Stimulated activated CD4-positive, alpha-beta T cell treated with anti-CD3 and anti-CD28 coated beads, TNF-alpha, amount 100 ng/mL, for 1 hour (primary cell): ENCODE measurements at places on chromosomes 2 and 18.

DNA sequence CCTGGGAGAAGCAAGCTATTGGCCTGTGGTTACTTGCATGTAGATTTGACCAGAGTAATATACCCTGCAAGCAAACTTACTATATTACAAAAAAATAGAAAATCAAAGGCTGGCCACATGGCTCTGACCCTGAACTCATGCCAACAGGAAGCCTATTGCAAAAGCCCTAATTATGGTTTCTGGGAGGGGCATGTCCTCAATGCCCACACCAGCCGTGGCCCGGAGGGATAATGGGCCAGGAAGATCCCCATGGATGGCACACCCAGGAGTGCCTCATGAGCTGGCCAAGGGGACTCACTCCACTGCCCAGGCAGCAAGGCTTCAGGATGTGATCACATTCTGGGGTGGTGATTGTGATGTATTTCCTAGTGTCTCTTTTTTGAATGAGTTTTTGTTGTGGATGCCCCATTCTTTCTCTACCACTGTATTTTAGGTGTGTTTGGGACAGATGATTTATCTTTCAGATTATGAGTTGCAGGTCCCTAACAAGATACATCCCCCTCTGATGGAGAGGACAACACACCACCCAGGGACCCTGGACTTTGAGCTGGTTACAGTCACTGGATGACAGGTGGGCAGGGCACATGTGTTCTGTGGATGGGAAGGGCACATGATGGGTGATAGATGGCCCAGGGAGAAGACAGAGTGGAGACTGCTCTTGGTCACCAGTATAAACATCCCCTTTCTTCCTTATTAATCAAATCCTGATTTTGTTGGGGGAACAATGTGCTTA is 18.7 kb upstream of the TFCP2L1 start:
- DNase-seq, result no peak

DNA sequence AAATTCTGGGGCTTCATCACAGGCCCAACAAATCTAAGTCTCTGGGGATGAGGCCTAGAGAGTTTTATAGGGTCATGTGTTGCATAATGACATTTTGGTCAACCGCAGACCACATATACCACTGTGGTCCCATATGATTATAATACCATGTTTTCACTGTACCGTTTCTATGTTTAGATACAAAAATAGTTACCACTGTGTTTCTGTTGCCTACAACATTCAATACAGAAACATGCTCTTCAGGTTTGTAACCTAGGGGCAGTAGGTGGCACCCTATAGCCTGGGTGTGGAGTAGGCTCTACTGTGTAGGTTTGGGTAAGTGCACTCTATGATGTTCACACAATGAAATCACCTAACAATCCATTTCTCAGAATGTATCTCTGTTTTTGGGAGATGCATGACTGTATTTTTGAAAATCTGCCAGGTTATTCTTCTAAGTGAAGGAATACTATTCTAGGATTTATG is 485.2 kb downstream of the PTPRM start:
- no peak for DNase-seq

- DNase-seq, result no peak
Measured at GRCh38 chr2:240419271-240419670, 16.2 kb upstream of the GPC1 start.

GRCh38 chr2:61993422-61994024 is 88.0 kb downstream of the COMMD1 start:
- DNase-seq, result no peak

DNA sequence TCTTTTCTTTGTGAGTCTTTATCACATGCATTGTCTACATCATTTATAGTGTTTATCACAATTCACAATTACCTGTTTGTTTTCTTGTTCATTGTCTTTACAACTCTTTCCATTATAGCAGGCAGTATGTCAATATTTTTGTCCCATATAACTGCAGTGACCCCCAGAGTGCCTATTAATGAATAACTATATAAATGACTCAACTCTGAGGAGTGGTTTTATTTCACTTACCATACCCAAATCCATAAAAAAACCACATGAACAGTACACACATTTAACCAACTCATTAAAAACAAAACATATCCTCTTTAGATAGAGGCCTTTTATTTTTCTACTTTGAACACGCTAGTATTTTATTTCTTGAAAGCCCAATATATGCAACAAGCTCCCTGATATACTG is 1419.1 kb upstream of the NXPH2 start:
- DNase-seq, result no peak

- DNase-seq, result no peak
Measured at GRCh38 chr2:204776781-204777559, 231.7 kb downstream of the PARD3B start.

- no peak for DNase-seq
Measured at GRCh38 chr2:189159273-189159672, 20.3 kb downstream of the COL5A2 start.

DNA sequence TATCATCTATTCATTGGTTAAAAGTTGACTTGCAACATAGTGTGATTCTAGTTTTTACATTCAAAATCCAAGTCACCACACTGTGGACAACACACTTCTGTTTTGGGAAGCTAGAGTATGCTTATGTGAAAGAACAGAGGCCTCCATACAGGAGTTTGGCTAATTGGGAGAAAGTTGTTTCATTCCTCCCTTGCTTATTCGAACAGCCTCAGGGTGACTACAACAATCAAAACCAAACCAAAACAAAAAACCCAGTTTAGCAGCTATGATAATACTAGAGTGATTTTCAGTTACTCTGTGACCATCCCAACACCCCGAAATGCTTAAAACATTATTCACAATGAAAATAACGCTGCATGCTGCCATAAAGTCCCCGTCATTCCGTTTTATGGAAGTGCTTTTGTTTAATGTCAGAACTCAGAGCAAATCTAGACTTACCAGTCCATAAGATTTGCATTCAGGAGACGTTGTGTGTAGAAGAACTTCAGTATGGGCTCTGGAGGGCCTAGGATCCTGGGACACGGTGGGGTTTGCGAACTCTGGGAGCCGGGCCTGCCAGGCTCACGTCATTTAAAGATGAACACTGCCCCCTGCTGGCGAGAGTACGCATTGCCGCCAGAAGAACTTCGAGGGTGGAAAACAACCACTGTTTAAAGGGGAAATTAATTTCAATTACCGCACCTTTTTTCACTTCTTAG is 111.4 kb downstream of the FTCDNL1 start:
- DNase-seq, result peak; percentile 25

- DNase-seq, result no peak
Measured at GRCh38 chr2:73107211-73107926, 5.4 kb downstream of the RAB11FIP5 start.

DNA sequence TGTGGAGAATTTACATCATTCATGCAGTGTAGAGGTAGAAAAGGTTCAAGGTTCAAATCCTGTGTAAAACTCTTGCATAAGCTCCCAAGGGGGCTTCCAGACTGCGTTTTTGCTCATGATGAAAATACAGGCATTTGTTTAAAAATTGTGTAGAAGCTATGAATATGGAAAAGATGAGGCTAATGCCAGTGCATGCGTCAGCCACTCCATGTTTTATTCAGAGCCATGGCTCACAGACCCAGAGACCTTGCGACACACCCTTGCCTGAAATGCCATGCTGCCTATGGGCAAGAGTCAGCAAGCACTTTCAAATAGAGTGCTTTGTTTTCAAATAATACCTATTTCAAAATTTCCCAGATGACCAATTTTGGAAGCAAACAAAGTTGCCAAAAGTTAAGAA is 262.3 kb downstream of the TRIB2 start:
- no peak for DNase-seq

DNA sequence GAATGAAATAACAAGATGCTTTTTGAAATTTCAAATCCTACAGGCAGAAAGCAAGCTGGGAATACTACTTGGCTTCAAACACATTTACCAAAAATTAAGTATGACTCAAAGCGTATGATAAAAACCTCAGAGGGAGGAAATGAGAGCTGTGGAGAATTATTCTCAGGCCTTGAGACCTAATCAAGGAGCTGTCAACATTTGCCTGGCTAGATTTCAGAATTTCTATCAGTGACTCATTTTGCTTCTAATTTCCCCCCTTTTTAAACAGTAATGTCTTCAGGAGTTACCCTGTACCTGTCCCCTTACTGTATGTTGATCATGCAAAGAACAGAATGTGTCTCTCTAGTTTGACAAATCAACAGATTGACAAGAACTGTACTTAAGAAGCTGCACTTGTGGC is 1324.5 kb upstream of the DDX18 start:
- no peak for DNase-seq

GRCh38 chr2:239264838-239265651 is 135.8 kb downstream of the HDAC4 start:
- DNase-seq, result peak; percentile 43

DNA sequence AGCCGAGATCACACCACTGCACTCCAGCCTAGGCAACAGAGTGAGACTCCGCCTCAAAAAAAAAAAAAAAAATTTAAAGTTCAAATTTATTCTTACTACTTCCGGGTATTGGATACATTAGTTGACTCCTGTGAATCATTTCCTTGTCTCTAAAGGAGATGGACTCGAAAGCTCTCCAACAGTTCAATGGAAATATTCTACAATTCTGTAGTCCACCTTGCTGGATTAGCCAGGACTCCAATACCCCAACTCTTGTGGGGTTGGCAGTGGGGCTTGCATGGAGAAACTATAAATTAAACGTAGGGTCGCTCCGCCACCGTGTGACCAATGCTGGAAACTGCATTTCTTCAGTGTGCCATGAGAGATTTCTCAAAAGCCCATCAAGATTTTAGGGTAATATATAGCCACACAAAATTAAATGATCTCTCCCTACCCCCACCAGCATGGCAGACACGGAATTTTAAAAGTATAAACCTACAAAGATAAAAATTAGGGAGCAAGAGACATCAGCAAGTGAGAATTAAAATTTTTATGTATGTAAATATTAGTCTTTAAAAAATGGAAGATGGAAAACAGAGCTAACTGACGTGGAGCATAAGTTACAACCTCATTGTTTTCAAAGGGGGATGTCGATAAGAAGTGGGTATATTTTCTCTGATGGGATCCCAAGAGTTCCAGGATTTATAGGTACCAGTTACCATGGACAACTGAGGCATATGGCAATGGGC is 27.8 kb upstream of the GAREM2 start:
- DNase-seq, result peak; percentile 49

- DNase-seq, result no peak
Measured at GRCh38 chr2:53987336-53987921, 16.6 kb upstream of the PSME4 start.

DNA sequence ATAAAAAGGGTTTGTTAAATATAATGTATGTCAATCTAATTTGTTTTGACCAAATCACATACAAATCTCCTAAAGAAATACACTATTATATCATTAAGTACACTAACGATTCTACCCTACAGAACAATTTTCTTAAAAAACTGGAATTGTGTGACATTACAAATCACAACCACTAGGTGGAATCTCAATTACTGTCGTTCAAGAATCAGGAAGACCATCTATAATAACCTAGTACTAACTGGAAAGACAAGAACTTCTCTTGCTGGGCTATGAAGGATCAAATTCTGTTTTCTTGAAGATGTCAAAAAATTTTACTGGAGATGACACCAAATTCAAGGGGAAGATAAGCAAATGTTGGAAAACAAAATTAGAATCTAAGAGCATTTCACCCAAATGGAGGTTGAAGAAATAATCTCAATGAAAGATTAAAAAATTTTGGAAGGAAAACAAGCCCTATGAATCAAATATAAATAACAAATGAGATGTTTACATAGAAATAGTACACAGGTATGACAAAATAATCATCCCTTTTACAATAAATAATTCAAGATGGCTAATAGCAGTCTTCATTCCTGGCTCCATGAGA is 110.9 kb downstream of the STK39 start:
- DNase-seq, result no peak

GRCh38 chr2:182191061-182191460 is 205.4 kb downstream of the PPP1R1C start:
- DNase-seq, result no peak

- no peak for DNase-seq
Measured at GRCh38 chr2:62713837-62714236, 8.3 kb downstream of the EHBP1 start.

DNA sequence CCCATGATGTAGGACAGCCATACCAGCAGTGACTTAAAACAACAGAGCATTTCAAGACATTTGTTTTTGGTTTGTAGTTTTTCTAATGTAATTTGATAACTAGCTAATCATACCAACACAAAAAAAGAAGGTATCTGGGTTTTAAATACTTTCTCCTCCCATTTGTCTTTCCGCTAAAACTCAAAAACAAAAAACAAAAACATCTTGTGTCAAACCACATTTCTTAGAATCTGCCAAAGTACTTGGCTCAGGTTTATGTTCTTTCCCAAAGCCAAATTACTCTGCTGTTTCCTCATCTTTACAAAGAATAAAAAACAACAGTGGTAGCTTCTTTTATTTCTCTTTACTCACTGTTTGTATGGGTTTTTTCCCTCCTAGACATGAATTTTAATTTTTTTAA is 71.5 kb downstream of the GREB1L start:
- no peak for DNase-seq

DNA sequence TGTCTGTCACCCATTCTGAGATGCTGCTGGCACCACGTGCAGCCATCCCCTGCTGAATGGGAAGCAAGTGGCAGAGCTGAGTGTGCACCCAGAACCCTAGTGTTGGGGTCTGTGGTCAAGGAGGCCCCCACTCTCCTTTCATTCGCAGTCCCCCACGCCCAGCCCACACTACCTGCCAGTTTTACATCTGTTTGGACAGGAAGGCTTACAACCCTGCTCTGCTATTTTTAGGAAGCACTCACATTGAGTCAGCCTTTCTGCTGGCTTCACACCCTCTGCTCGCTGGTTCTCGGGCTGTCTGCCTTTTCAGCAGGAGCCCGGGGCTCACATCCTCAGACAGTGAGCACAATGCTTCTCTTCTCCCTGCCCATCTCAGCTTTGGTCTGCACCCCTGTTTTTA is 10.7 kb upstream of the ADCY3 start:
- no peak for DNase-seq

- DNase-seq, result no peak
Measured at GRCh38 chr2:28002181-28002580, 111.7 kb downstream of the BABAM2 start.

- no peak for DNase-seq
Measured at GRCh38 chr2:120150040-120150482, 73.1 kb downstream of the TMEM185B start.

- no peak for DNase-seq
Measured at GRCh38 chr2:161122772-161123530, 37.3 kb upstream of the TANK start.

DNA sequence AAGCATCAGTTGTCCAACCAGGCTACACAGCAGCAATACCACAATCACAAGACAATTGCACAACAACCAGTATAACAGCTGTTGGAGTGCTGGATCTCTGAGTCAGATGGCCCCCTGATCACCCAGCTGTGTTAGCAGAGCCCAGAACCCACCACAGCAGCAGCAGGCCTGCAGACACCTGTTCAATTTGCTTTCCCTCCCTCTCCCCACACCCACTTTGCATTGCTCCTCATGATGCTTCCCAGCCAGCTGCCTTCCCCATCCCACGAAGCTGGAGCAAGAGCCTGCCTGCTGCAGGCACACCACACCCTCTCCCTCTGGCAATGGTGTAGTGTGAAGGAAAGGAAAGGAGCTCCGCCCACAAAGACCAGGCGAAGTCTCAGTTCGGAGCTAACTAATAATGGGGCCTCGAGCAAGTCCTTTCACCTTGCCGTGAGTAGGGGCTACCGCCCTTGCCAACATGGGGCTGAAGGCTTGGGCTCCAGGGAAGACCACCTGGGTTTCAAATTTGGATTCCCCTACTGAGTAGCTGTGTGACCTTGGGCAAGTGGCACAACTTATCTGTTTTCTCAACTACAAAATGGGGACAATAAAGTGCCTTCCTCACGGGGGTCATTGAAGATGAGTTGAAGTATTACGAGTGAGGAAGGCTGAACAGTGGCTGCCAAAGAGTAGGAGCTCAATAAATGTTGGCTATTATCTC is 19.4 kb upstream of the ZBTB7C start:
- DNase-seq, result no peak
